ENCODE measurements at places on chromosomes 4 and X.

GRCh38 chrX:97751735-97752134 is 868.0 kb downstream of the RPA4 start:
- no peak for DNase-seq

DNA sequence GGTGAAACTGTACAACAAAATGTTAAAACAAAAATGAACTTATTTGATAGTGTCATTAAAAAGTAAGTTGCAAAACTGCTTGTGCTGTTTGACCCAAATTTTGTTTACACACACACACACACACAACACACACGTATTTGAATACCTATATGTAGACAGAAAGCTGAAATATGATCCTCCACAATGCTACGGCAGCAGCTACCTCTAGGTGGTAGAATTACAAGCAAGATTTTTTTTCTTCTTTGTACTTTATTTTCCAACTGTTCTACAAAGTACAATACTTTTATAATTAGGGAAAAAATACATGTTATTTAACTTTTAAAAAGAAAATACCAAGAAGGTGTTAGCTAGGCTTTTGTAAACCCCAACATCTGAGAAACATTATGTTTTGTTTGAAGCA is 1.2 kb downstream of the CYTL1 start:
- DNase-seq = no peak

- DNase-seq = no peak
Measured at GRCh38 chr4:102629673-102630072, 128.5 kb downstream of the NFKB1 start.

DNA sequence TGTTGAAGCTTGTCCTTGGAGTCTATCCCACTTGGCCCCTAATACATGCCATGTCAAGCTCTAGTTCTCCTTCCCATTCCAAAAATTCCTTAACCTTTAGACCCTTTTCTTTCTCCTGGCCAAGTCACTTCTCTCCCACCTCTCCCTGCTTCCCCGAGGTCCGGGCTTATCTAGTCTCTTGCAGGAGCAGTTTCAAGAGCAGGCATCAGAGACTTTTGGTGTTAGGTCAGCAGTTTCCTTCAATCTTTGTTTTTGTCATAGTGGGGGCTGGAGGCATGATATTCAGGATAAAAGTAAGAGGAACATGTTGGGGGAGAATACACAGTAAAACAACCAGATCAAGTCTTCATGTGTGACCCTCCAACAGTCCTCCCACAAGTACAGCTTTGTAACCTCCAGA is 11.5 kb upstream of the IDS start:
- DNase-seq = no peak

Measured in GM20000 (cell line).